Right atrium auricular region (tissue), 2 donors: ENCODE measurements at places on chromosomes 5 and 9. TPM values are rescaled to one million over a fixed set of nuclear protein-coding genes. Genes with fewer than 3 reads are reported as not detected.

The CYSRT1 gene
- 0.35 TPM for total RNA-seq

DNA sequence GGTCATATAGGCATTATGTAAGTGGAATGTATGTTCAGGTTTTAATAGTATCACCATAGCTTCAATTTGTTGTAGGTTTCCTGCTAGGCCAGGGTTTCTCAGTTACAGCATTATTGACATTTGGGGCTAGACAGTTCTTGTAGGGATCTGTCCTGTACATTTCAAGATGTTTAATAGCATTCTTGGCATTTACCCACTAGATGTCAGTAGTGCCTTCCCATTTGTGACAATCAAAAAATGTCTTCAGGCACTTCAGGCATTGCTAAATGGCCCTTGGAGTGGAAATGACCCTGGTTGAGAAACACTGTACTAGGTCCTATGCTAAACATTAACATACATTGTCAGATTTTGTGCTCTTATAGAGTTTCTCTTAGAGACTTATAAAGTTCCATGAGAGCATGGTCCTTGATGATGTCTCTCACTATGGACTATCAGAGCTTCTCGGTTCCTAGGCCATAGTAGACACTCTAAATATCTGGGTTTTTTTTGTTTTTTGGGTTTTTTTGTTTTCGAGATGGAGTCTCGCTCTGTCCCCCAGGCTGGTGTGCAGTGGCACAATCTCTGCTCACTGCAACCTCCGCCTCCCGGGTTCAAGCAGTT lies 1.4 kb downstream of the KIF20A start:
- no peak for DNase-seq

- DNase-seq: peak; percentile 48
These were observed 232.3 kb downstream of the IRX2 start for GRCh38 chr5:2519153-2519552.

The PCDHGB1 gene
- 3.3 TPM for total RNA-seq

DNA sequence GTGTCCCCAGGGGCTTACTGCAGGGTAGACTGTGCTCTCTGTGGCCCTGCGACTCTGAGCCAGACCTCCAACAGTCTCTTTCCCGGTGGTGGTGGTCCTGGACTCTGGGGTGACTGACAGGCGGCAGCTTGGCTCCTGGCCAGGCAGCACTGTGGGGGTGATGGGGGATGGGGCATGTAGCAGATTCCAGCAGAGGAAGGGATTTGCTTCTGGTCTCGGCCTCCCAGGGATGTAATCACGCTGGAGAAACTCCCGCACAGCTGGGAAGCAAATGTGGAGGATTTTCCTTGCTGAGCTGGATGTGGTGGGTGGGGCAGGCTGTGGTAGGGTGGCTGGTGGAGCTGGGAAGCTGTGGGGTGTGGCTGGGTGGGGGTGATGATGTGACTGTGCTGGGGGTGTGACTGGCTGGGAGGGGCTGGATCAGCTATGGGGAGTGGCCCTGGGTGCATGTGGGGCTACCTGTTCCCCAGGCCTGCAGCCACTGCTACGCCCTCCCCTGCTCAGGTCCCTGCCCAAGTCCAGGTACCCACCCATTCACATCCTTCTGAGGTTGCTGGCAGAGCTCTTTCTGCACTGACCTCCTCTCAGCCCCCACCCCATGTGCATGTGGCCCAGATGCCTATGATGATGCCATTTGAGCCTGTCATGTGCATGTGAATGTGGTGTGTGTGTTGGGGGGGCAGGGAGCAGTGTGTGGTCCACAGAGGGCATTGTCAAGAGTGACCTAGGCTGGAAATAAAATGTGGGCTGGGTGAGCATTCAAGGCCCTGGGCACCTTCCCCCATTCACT lies 3.8 kb downstream of the NDST1 start:
- no peak for DNase-seq

DNA sequence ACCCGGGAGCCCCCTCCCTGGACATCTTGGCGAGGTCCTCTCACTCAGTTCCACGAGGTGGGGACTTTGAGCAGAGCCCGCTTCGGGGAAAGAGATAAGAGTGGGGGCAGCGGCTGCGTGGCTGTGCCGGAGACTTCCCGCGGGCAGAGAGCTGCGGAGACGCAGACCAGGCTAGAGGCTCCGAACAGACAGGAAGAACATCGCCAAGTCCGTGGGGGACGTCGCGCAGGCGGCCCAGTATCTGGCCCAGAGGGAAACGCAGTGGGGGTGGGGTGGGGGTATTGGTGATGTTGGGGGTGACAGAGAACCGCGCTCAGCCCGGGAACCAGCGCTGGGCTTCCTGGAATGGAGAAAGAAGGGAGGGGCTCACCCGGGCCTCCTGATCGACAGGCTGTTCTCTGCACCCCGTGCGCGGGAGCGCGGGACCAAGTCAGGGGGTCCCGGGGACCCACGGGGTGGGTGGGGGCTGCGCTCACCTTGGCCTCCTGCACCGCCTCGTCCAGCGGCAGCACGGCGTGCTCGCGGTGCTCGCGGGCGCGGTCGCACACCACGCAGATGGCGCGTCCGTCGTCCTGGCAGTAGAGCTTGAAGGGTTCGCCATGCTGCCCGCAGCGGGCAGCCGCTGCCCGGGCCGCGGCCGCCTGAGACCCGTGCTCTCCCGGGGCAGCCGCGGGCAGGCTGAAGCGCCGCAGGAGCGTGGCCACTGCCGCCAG lies 727 bp downstream of the TRIM7 start:
- no peak for DNase-seq

The SPATA31A5 gene
- not detected for total RNA-seq

The PRUNE2 gene
- 28.5 TPM for total RNA-seq

DNA sequence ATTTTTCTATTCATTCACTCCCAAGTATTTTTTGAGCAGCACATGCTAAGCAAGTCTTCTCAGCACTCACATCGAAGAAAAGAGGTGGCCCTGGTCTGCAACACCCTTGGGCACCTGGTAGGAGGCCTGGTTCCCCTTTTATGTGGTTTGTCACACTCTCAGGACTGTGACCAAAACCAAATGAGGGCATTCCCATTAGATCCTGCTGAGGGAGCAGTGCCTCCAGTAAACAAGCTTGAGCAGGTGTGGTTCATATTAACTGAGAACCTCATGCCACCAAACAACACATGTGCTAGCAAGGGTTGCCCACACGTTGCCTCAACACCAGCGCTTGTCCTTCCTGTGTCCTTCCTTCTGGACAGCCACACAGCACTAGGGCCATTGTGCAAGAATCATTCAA lies 26.9 kb upstream of the SYK start:
- DNase-seq: no peak

The SMARCA2 gene
- 63.8 TPM for total RNA-seq

- no peak for DNase-seq
These were observed 51.2 kb downstream of the ZNF618 start for GRCh38 chr9:113927277-113927676.

DNA sequence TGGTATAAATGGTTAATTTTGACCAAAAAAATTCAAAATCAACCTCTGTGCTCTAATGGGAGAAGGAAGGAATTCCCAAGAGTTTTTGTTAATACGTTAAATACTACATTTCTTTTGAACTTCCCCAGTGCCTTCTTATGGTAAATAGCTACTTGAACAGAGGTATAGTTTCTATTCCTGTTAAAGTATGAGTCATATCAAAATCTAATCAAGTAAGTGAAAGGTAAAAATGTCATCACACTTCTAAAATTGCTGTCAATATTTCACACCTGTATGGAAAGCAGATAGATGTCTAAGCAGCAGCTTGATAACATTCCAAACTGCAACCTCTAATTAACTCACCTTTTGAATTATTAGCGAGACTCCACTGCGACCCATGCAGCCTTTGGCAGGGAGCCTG lies 214.1 kb upstream of the MEF2C start:
- DNase-seq: no peak

- DNase-seq: no peak
These were observed 223.4 kb downstream of the DOCK8 start for GRCh38 chr9:438066-438465.

GRCh38 chr9:91426123-91426745 lies 2.6 kb upstream of the NFIL3 start:
- no peak for DNase-seq

DNA sequence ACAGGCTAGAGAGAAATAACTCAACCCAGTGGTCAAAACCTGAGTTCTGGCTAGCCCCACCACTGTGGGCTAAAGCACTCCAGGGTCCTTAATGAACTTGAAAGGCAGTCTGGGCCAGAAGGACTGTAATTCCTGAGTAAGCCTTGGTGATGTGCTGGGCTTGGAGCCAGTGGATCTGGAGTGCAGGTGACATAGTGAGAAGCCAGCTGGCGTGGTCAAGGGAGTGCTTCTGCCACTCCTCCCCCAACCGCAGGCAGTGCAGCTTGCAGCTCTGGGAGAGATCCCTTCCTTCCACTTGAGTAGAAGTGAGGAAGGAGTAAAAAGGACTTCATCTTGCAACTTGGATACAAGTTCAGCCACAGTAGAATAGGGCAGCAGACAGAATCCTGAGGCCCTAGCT lies 424.0 kb downstream of the CDH18 start:
- DNase-seq: no peak

GRCh38 chr9:127746959-127747569 lies 12.0 kb upstream of the TOR2A start:
- no peak for DNase-seq

DNA sequence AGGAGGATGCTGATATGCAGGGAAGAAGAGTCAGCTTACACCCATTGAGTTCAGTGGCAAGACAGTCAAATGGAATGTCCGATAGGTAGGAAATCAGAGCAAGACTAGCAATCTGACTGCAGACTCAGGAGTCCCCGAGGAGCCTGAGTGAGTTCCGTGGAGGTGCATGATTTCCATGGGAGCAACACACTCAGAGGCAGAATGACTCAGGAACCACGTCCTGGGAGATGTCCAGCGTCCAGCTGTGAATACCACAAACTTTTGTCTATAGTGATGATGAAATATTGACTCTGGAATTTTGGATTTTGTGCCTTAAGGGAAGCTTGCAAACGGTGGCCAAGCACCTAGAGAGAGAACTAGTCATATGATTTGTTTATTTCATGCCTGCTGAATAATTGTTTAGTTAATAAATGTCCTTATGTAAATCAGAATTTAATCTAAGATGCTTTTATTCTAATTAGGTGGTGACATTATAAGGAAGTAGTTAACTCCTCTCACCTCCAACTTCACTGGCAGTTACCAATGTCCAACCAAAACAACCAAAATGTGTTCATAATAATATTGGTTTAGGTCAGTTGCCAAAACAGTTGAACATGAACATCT lies 100.4 kb downstream of the PDE4D start:
- DNase-seq: peak; percentile 72

The CTNND2 gene
- total RNA-seq: 8.6 TPM

The IRF1 gene
- total RNA-seq: 10.1 TPM

DNA sequence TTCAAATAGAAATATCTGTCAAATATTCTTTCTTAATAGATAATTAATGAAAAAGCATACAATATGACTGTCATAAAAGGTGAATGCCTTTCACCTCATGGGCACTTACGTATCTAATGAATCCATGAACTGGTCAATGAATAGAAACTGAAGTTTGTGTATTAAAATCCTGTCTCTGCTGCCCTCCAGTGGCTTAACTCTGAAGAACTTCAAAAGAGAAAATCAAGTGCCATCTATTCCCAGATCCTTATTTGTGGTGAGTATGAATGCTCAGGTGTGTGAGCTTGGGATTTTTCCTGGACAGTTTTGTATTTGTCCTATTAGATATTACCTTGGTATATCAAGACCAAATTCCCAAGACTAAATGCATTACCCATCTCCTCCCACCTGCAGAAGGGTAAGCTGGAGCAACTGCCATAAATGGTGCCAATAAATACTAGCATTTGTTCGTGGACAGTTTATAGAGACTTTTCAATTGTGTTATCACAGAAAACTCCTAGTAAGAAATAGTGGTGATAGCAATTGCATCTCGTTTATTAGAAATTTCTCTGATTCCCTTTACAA lies 44.0 kb upstream of the SVEP1 start:
- DNase-seq: no peak

DNA sequence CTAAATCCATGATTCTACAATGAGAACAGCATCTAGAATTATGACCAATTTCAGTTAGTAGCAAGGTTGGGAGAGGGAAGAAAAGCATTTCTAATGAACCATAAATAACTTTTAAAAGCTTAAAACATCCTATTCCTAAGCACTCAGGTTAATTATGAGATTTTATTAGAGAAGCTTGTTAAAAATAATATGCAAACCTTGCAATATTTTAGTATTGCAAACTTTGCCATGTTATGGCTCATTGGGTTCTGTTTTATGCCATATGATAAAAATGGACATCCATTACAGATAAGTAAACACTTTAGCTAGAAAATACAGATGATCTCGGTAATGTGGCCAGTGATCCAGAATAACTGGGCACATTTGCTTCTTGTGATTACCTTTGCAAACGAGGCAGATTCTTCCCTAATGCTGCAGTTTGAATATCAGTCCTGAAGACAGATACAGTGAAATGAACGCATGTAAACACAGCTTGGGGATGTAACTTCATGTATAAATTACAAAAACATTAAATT lies 447.0 kb downstream of the PLK2 start:
- DNase-seq: no peak

DNA sequence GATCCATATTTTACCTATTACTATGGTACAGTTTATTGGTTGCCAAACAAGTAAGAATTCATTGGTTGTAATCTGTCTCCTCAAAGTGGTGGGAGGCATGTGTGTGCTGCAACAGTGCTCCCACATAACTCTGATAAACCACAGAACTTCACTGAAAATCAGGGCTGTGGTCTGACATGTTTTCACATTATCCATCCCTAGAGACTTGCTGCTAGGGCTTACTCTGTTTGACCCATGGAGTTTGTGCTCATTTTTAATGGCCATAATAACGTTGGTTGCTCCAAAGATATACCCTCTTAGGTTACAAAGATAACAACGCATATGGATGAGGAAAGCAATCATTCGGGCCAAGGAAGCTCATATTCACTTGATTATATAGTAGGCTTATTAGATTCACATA lies 37.0 kb downstream of the HACD4 start:
- no peak for DNase-seq

DNA sequence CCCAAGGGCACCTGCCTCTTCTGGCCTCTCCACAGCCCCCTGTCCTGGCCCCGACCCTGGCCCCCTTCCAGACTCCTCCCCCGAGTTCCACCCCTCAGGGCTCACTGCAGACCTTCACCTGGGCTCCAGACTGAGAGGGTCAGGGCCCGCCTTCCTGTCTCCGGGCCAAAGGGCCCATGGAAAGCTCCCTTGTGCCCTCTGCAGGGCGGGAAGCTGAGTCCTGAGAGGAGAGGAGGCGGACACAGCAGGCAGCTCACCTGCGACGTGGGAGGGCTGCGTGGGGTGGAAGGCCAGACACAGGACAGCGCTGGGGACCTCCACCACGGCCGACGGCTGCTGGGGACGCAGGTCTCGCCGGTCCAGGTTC lies 20.6 kb downstream of the DYNC2I2 start:
- no peak for DNase-seq

GRCh38 chr5:38048400-38048799 lies 208.6 kb upstream of the GDNF start:
- DNase-seq: no peak

The ZSWIM6 gene
- 4.6 TPM for total RNA-seq

DNA sequence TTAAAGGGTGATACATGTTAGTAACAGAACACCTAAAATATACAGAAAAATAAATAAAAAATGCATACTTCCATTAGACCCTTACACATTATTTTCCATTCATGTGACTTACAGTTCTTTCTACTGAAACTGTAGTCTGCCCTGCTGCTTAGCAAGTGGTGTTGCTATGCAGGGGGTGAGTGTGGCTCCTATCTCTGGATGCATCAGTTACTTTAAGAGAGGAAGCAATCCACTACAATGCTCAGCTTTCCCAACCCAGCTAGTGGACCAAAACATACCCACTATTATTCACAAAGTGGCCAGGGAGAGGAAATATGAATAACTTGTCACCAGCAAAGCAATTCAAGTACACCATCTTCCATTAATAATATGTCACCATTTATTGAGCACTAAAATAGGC lies 121.8 kb downstream of the DOCK2 start:
- no peak for DNase-seq
